ENCODE measurements at places on chromosomes 16 and 17.
A peak's percentile ranks its signal among the peaks of the same experiment; 100 is the strongest.

DNA sequence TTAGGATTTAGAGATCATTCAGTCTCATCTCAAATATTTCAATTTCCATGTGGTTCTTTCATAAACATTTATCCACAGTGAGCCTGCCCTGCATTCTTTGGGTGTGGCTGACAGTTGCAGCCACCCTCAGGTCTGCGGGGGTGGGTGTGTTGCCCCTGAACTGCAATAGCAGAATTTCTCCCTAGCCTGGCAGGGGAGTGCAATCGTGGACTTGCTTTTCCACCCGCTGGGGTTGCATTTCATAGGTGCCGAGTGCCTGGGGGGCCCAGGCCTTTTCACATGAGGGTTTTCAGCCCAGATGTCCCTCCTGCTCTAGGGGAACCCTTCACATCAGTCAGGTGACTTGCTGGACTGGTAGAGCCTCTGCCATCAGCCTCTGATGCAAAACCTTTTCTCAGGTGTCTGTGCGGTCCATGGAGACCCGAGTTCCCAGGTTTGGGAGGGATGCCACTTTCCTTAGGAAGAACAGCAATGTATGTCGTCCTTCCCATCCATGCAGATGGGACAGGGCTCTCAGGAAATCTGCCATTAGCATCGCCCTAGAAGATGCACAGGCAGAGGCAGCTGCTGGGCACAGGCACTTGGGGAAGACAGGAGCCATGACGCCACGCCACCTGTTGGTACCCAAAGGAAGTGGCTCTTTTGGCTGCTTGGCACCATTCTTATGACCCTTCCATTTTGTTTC lies 2.4 kb upstream of the USP36 start:
- peak; percentile 30 for DNase-seq

GRCh38 chr17:37719866-37720265 lies 25.0 kb downstream of the HNF1B start:
- DNase-seq = no peak

DNA sequence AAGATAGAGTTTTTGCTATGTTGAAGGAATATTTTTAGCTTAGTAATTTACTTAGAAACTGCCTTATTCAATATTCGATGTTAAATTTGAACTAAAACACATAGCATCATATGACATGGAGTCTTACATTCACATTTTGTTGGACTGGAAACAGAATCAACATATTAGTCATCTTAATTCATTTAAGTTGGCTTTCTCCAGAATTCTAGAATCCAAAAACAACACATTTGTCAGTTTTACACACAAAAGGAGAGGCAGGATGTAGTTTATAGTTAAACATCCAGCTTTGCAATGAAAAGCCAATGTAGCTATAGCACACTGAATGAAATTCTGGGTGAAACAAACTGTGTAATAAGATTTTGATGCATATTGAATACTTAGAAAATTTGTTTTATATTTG lies 43.3 kb downstream of the WWOX start:
- DNase-seq = no peak

DNA sequence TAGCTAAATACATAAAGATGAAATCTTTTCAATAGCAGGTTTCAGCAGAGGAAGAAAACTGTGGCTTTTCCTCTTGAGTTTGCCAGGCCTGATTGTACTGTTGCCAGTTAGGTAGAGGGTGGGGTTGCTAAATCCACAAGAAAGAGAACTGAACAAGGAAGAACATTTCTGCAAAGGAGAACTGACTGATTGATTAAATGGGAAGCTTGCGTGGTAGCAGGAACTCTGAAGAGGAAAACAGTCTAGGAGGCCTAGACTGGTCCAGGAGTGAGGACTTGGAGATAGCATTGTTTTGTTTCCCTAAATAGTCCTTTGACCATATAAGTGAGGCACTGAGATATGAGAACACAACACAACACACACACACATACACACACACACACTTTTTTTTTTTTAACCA lies 18.8 kb downstream of the LRRC36 start:
- DNase-seq = no peak

- no peak for DNase-seq
Measured at GRCh38 chr17:36920032-36921005, 17.0 kb upstream of the LHX1 start.

- DNase-seq = no peak
Measured at GRCh38 chr17:32327911-32328310, 14.1 kb downstream of the C17orf75 start.

DNA sequence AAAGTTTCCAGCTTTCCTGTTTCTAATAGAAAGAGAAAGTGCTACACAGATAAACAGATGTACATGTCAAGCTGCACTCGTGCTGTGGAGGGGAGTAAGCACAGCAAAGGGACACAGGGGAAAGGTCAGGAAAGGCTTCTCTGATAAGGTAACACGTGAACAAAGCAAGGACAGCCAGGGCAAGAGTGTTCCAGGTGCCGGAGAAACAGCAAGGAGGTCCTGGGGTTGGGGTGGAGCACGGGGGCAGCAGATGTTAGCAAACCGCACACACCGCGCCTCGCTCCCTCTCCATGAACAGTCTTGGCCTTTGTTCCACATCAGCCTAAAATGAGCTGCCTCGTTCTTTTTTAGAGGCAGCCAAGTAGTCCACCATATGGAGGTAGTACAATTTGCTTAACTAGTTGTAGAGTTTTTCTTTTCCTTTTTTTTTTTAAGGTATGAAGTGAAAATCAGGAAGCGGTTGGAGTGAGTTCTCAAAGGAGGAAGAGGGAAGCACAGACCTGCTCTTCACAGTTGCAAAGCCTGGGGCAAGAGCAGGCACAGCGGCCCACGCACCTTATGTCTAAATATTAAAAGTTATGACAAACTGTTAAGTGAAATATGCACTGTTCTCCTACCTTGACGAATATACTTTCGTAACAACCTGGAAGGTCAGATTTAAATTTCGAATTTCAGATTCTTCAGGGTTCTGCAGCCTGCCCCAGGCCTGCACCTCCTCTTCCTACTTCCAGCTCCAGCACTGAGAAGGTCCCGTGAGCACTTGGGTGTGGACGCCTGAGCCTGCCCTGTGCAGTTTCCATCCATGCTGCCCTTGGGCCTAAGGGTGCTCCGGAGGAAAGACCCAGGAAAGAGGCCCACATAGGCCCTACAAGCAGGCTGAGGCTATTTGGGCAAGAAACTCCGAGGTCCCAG lies 41.5 kb upstream of the RPH3AL start:
- DNase-seq = no peak

GRCh38 chr17:58336456-58337209 lies 8.0 kb upstream of the TSPOAP1 start:
- no peak for DNase-seq

DNA sequence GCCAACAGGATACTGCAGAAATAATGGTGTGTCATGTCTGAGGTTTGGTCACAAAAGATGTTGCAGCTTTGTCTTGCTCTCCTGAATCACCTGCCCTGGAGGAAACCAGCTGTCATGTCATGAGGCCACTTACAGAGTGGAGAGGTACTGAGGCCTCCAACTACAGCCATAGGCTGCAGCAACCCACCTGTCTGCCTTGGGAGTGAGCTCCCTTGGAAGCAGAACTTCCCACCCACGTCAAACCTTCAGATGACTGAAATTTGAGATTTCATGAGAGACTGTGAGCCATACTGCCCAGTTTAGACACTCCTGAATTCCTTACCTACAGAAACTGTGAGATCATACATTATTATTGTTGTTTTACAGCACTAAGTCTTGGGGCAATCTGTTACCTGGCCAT lies 475.9 kb downstream of the HS3ST3B1 start:
- DNase-seq = no peak

DNA sequence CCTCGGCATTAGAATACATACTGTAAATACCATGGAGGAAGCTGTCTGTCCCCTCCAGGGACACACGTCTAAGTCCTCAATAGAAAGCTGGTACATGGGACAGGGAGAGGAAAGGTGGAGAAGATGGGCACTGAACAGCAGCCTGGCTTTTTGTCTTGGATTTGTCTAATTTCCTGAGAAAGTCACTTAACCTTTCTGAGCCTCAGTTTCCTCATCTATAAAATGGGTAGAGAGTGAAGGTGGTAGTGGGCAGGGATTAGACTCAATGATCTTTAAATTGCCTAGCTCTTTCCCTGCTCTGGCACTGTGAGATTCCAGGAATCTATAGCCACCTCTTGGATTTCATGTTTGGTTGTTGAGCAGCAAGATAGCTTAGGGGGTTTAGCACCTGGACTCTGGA lies 96.2 kb downstream of the ASIC2 start:
- DNase-seq = no peak

- DNase-seq = no peak
Measured at GRCh38 chr16:89320782-89321501, 103.4 kb downstream of the ZNF778 start.

- DNase-seq = no peak
Measured at GRCh38 chr17:54891176-54891821, 9.4 kb upstream of the TOM1L1 start.

GRCh38 chr17:79938336-79939093 lies 97.2 kb downstream of the TBC1D16 start:
- no peak for DNase-seq

GRCh38 chr17:78958641-78959127 lies 21.0 kb downstream of the LGALS3BP start:
- DNase-seq = no peak

- no peak for DNase-seq
Measured at GRCh38 chr16:66596986-66597848, 7.3 kb upstream of the CMTM3 start.

DNA sequence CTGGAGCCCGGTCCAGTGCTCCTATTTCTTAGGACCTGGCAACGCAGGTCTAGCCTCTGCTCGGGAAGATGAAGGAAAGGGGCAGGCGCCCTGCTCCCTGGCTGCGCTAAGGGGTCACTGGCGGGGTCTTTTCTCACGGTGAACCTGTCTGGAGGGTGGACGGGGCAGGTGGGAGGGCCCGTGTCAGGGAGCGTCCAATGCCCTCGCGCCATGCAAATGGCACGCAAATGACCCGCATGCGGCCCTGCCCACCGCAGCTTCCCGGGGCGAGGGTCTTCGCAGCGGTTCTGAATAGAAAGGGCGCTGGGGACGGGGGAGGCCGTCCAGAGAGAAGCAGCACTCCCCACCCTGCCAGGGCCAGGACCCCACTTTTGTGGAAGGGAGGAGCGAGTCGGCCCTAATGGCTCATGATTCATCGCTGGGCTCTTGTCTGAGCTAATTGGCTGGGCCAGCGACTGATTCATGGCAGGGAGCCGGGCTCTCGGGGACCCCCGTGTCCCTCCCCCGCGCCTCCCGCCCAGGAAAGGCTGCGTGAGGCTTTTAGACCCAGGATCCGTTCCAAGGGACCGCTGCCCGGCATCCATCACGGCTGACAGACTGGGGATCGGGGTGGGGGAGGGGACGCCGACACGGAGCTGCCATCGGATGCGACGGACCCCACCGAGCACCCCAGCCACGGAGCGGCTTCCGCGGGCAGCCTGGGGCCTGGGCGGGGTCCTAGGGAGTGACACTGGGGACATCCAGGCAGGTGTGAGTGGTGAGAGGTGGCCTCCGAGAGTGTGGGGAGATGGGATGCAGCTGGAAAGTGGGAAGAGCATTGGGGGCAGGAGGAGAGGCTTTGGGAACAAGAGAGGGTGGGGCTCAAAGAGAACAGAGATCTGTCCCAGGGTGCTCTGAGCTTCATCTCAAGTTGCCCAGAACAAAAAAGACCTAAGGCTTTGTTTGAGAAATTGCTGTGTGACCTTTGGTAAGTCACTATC lies 25.0 kb upstream of the NGFR start:
- DNase-seq = no peak

Measured in stimulated activated CD8-positive, alpha-beta memory T cell treated with anti-CD3 and anti-CD28 coated beads, Interleukin-15, amount 100 ng/mL, for 4 hours (primary cell).